ENCODE measurements at places on chromosomes 5 and 9.

DNA sequence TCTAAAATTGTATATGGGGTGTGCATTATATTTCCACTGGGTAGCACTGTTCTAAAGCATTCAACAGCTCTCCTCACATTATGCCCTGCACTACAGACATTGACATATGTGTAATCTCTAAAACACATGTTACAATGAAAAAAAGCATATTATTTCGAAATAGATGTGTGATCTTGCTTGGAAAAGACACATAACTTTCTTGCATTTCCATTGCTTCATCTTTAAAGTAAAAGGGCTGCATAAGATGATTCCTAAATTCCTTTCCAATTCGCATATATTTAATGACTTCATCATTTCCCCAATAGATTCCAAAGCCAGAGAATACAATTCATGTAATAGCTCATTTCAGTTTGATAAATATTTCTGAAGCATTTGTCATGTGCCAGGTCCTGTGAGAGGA lies 566.9 kb downstream of the PDE4D start:
- no peak for DNase-seq

GRCh38 chr5:125011419-125011818 lies 265.0 kb upstream of the ZNF608 start:
- DNase-seq = no peak

- DNase-seq = no peak
Observed at GRCh38 chr5:33212900-33213299, 227.9 kb upstream of the TARS1 start.

DNA sequence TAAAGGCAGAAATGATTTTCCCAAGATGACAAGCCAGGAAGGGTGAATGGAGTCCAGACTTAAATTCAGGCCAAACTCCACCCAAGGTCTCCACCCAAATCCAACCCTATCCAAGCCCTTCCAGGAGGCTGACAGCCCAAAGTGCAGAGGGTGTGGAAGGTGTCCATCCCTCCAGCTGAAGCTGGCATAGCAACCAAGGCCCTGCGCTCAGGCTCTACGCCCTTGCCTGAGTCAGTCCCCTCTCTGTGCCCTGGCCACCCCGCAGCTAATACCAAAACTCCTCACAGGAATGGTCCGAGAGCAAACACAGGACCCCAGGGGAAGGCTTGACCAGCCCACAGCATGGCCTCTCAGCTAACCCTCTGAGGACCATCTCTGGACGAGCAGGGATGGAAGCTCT lies 2.1 kb downstream of the SEPTIN8 start:
- no peak for DNase-seq

GRCh38 chr5:122180863-122181548 lies 51.7 kb downstream of the ZNF474 start:
- DNase-seq = no peak

- no peak for DNase-seq
Observed at GRCh38 chr5:125813221-125813974, 609.8 kb upstream of the GRAMD2B start.

GRCh38 chr5:56814361-56814962 lies 887 bp upstream of the MAP3K1 start:
- DNase-seq = peak; percentile 44

DNA sequence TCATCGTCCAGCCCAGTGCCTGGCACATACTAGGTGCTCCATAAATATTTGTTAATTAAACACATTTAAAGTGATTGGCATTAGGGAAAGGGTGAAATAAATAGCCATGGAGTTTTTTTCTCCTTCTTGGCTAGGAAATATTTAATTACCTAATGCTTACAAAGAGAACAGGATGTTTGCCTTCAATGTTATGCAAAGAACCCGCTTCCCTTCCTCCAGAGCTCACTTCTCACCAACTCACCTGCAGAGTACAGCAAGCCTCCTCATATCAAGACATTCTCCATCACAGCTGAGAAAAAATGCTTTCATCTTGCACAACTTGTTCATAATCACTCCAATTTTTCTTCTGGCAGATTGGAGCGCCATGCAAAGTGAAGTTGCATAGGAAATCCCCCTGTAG lies 161.7 kb upstream of the STK32A start:
- DNase-seq = no peak

- no peak for DNase-seq
Observed at GRCh38 chr5:170693701-170694100, 89.8 kb upstream of the GABRP start.

- no peak for DNase-seq
Observed at GRCh38 chr5:137069358-137069757, 429.8 kb downstream of the SPOCK1 start.

- DNase-seq = no peak
Observed at GRCh38 chr9:113246928-113247327, 25.6 kb downstream of the SLC31A1 start.

DNA sequence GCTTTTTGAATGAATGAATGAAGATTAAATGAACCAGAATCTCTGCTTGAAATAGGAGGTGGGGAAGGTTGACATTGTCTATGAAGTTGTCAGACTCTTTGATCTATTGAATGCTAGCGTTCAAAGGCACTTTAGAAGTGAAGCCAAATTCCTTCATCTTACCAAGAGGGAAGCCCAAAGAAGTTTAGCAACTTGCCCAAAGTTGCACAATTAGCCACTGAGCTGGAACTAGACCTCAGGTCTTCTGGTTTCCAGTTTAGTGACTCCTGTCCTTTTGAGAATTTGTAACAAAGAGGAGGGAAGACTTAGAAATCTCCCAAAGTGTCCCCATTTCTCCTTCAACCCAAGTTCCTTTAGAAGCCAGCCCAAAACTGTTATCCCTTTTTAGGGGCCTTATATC lies 20.7 kb upstream of the SLC1A3 start:
- DNase-seq = no peak

GRCh38 chr9:68685770-68686169 lies 19.3 kb upstream of the PIP5K1B start:
- DNase-seq = no peak
